ENCODE measurements at places on chromosomes 7 and 10.

- DNase-seq = no peak
Observed at GRCh38 chr10:48970654-48971053, 31.0 kb upstream of the LRRC18 start.

GRCh38 chr7:112495156-112495788 lies 14.5 kb downstream of the LSMEM1 start:
- no peak for DNase-seq

DNA sequence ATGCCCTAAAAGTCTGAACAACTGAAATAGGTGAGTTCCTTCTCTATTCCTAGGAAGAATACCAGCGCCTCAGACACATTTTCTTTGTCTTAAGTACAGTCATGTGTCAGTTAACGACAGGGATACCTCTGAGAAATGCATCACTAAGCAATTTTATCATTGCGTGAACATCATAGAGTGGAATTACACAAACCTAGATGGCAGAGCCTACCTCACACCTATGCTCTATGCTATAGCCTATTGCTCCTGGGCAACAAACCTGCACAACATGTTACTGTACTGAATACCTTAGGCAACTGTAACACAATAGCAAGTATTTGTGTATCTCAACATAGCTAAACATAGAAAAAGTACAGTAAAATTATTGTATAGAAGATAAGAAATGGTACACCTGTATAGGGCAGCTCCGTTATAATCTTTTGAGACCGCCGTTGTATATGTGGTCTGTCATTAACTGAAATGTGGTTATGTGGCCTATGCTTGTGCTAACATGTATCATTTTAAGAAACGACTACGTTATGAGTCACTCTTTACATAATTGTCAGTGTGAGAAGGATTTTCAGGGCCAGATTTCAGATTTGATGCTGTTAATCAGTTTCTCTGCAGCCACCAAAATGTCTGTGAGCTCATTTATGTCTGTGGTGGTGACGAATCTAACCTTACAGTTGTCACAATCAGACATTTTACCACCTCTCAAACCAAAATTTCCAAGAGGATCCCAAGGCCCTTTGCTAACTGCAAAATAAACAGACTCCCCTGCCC lies 66.1 kb upstream of the STK17A start:
- DNase-seq = no peak

DNA sequence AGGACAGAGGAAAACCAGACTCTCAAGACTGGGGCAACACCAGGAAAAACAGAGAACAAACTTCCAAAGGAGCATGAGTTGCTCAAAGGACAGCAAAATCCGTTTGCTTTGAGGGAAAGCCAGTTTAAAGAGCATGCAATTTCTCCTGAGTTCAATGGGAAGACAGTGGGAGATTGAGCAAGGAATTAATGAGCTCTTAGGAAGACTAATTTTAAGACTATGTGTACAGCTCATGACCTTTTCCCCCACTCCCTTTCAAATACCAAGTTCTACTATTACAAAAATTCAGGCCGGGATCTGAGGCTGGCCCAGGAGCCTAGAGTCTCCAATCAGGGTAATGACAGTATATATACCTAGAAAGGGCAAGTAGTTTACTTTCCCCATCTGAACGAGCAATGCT lies 79.2 kb downstream of the EPDR1 start:
- no peak for DNase-seq

- no peak for DNase-seq
Observed at GRCh38 chr10:59104186-59104585, 72.3 kb upstream of the PHYHIPL start.

DNA sequence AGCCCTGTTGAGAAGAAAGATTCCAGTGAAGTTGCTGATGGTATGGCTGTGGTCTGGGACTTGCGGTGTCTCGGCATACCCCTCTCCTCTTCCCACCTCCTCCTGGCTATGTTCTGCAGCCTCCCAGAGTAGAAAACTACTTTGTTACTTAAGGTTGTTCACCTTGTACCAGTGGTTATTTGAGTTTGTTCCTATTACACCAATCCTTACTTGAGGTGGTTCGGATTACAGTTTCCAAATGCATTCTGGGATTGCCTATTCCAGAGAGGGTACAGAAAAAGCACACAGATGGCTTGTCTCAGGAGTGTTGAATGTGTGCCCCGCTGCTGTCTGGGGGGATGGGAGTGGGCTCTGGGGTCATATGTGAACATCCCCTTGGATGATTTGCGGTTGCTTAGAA lies 6.8 kb upstream of the ZNF783 start:
- DNase-seq = no peak

- no peak for DNase-seq
Observed at GRCh38 chr7:158869876-158870275, 13.5 kb downstream of the DYNC2I1 start.
